ENCODE measurements at places on chromosomes 6 and 20.

DNA sequence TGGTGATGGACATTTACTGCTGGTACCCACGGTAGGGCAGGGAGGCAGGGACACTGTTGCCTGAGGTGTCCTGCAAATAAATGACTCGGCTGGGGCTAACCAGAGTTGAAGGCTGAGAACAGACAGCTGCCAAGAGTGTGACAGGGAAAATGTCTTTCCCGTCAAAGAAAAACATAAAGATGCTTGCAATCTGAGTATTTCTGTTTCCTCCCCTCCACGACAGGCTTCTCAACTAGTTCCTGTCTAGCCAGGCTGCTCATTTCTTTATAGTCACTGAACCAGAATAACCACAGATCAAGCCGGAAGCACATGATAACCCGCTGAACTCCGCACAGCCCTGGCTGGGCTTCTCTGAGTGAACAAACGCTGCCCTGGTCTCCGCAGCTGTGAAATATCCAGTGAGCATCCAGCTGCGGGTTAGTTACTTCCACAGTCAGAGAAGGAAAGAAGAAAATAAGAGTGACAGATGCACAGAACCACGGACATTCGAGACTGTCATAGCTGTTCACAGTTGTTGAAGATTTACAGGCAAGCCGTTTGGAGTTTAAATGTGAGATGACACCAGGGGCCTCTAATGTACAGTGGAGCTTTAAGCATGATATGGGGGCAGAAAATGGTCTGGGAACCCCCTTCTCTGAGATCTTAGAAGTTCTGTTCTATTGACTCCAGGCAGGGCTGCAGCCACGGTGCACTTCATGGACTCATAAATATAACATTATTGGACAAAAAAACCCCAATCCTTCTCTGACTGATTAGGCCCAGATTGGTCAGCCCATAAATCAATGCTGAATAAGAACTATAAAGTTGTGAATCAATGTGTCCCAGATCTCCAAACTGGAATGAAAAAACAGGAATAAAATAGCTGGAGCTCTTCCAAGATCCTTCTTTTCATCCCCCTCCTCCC lies 299.9 kb upstream of the SUPT3H start:
- DNase-seq: peak; percentile 70

DNA sequence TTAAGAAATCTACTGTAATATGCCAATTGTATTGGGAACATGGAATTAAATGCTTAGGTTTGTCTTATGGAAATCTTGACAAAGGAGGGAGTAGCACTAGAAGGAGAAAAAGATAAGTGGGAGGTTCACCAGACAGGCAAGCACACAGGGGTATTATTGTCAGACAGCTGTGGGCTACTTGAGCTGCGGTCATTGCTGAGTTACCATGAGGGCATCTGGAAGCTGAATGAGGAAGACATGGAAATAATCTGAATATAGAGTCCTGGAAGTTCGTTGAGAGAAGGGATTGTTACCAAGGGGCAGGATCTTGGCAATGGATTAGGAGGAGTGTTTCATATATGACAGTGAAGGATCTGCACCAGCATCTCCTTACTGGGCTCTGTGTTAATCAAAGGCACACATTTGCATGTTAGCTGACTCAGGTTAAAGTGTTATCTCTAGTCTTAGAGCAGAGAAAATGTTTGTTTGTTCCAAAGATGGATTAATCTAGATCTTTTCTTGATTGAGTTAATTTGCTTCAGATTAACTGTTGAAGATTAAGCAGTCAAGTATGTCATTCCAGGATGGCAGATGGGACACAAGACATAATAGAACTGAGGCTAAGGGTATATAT lies 53.0 kb upstream of the SUPT3H start:
- DNase-seq: no peak

DNA sequence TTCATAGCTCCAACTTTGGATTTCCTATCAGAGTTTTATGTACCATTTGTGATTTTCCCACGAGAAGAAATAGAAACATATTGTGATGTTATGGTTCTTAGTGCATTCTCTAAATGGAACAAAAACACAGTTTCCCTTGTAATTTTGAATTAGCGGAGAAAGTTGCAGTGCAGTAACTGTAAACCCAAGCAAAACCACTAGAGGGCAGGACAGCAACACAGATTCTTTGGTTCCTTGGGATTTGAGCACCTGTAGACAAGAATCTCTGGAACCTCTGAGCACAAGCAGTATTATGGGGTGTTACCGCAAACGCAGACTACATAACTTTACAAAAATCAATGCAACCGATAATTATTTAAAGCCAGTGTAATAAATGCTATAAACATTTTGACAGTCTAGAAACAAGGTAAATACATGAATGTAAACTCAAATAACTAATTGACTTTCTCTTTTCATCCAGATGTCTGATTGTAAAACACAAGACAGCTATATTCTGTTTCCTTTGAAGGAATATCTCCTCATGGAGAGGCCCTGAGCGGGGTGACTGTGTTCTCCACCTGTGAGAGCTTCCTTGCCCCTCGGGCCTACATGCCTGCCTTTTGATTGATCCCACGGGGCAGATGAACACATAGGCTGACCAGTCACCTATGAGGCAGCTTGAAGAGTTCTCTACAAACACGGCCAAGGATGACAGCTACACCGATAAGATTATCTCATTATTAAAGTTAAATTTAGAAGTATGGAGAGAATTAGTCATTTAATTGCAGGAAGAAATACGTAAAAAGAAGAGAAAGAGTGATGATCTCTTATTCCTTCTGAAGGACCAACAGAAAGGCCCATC lies 67.5 kb upstream of the COL21A1 start:
- peak; percentile 36 for DNase-seq

DNA sequence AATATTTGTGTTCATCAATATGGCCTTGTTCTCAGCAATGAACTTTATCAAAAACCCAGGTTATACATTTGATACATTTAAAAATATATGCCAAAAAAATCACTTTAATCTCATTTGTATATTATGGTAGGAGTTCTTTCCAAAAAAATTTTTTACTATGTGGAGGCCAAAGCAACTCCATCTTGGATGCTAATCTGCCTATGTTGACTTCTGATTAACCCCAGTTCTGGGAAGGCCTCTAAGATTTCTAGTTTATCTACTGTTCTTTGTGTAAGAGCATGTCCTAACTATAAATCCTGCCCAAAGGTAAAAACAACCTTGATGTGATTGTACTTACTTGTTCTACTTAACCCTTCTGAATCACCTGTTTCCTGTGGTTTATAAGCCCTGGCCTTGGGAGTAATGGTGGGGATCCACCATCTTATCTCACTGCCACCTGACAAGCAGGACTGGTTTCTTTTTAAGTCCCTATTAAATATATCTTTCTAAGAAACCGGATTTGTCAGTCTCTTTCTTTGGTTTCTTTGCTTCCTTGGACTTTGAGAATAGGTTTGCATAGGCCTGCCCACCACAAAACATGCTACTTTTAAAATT lies 46.7 kb downstream of the RNGTT start:
- no peak for DNase-seq

DNA sequence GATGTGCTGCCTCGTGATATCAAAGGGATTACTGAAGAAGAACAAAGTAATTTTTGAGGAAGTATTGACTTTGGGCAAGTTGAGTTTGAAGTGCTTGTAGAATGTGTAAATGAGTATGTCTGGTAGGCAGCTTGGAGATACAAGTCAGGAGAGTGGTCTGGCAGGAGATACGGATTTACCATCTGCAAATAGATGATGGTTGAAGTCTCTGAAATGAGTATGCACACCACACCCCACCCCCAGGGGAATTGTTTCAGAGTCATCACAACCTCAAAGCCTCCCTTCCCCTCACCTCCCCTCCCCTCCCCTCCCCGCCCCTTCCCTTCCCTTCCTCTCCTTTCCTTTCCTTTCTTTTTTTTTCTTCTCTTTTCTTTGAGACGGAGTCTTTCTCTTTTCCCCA lies 16.4 kb upstream of the MCUR1 start:
- peak; percentile 12 for DNase-seq

DNA sequence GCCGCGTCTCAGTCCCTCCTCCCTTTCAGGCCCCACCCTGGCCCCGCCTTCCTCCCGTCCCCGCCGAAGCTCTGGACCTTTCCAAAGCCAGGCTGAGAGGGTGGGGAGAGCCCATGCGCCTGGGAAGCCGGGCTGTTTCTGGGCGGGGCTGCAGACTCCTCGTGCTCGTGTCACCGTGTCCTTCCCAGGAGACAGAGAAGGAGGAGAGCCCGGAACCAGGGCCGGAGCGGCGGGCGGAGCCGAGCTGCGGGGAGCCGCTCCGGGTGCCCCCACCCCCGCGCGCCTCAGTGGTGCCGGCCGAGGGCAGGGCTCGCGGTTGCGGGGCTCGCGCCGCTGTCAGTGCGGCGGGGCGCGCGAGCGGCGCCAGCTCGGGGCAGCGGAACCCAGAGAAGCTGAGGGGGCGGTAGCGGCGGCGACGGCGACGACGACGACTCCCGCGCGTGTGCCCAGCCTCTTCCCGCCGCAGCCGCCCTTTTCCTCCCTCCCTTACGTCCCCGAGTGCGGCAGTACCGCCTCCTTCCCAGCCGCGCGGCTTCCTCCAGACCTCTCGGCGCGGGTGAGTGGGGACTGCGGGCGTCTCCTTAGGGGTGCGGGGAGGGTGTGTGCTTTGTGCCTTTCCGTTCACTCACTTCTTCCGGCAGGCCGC lies at the start of gene RALY:
RALY (plus strand) TSS at position 336 of the 646 bp plus-strand sequence. CDS start 78,164 bp downstream, outside the sequence.
- DNase-seq: peak; percentile 99
